ENCODE measurements at places on chromosomes 6 and 20.

DNA sequence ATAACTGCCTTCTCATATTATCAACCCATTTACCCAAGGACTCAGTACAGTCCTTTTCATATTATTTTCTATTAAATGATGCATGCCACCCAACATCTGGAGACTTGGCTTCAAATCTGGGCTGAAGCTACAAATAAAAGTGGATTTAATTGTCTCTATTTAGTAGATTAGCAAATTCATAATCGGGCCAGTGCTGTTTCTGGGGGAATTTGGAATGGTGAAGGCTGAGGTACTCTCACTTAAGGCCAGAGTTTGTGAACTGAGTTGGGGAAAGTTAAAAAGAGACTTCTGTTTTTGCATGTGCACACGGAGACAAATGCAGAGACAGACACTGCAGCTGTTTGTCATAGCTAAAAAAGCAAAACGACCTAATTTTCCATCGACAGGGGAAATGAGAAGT, 100.9 kb downstream of the PFDN4 start:
- no peak for DNase-seq

DNA sequence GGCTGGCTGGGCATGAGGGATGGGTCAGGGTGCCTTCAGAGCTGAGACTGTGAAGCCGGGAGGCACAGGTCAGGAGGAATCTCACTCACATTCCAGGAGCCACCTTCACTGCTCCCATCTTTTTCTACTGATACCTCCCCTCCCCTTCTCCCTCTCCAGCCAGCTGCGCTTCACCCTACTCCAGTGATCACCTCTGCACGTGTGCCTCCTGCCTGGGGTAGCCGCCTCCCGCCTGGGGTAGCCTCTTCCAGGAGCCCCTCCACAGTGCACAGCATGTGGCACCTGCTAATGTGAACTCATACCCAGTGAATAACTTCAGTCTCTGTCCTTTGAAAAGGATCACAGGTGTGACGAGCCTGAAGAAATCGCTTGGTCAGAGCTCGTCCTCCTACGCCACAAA, 232.6 kb downstream of the TMEM242 start:
- DNase-seq = no peak

DNA sequence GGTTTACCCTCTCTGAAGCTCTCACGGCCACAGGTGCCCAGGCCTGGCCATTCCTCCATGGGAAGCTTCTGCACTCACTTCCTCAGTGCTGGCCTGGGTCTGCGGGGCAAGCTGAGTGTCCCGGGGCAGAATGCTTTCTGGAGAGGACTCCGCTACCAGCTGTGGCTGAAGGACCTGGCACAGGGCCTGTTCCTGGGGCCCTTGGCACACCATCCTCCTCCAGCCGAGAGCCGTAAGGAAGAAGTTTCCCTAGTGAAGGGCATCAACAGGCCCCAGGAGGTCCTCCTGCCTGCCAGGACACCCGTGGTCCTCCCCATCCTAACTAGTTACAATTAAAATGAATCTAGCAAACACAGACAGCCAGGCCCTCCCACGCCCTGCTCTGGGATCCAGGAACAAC, 14.0 kb upstream of the KCNK15 start:
- DNase-seq = no peak

DNA sequence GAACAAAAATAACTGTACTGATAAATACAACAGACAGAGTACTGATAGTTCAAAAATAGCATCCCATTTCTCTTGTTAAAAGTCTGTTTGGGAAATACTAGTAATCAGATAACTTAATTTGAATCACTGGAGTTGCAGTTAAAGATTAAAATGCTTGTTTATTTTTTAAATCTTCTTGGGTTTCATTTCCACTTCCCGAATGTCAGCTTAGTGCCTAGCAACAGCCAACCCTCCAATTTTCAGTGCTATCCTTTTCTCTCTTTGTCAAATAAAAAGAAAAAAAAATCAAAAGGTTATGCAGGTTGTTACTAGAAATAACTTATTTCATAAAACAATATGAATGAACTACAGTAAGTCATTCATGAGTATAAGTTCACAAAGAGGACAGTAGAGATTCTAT, 257.7 kb upstream of the STXBP5 start:
- no peak for DNase-seq

DNA sequence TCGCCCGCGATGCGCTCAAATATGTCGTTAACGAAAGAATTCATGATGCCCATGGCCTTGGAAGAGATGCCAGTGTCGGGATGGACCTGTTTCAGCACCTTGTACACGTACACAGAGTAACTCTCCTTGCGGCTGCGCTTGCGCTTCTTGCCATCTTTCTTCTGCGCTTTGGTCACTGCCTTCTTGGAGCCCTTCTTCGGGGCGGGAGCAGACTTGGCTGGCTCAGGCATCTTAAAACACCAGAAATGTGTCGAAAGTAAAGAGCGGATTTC, 36.4 kb downstream of the HFE start:
- DNase-seq = peak; percentile 80

GRCh38 chr20:6768228-6769140, 998 bp downstream of the BMP2 start:
- DNase-seq = no peak

- DNase-seq = no peak
These were observed 365.6 kb downstream of the FARS2 start for GRCh38 chr6:5626727-5627426.

GRCh38 chr6:15152700-15153099, 93.2 kb upstream of the JARID2 start:
- DNase-seq = no peak

- DNase-seq = no peak
These were observed 56.4 kb upstream of the VSTM2L start for GRCh38 chr20:37846573-37846972.

DNA sequence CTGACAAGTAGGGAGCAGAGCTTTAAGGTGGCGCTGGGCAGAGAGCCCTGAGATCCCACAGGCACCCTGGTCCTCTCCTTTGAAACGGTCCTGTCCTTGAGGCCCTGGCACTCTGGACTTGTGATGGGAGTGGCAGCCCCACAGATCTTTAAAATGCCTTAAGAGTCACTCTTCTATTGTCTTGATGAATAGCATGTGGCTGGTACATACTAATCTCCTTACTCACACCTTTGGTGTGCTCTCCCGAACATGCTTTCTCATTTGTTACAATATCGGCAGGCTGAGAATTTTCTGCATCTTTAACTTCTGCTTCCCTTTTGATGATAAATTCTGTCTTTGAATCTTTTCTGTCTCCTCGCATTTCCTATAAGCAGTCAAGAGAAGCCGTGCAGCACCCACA, 333.8 kb downstream of the TFAP2A start:
- DNase-seq = no peak

GRCh38 chr6:154604119-154604518, 93.6 kb upstream of the CNKSR3 start:
- no peak for DNase-seq

- DNase-seq = no peak
These were observed 35.9 kb downstream of the MOXD1 start for GRCh38 chr6:132365281-132365907.

GRCh38 chr6:37696841-37697662, 631 bp downstream of the MDGA1 start:
- peak; percentile 68 for DNase-seq

GRCh38 chr6:163356324-163356723, 58.2 kb upstream of the QKI start:
- no peak for DNase-seq

- DNase-seq = no peak
These were observed 957 bp downstream of the TTK start for GRCh38 chr6:80005406-80005805.

DNA sequence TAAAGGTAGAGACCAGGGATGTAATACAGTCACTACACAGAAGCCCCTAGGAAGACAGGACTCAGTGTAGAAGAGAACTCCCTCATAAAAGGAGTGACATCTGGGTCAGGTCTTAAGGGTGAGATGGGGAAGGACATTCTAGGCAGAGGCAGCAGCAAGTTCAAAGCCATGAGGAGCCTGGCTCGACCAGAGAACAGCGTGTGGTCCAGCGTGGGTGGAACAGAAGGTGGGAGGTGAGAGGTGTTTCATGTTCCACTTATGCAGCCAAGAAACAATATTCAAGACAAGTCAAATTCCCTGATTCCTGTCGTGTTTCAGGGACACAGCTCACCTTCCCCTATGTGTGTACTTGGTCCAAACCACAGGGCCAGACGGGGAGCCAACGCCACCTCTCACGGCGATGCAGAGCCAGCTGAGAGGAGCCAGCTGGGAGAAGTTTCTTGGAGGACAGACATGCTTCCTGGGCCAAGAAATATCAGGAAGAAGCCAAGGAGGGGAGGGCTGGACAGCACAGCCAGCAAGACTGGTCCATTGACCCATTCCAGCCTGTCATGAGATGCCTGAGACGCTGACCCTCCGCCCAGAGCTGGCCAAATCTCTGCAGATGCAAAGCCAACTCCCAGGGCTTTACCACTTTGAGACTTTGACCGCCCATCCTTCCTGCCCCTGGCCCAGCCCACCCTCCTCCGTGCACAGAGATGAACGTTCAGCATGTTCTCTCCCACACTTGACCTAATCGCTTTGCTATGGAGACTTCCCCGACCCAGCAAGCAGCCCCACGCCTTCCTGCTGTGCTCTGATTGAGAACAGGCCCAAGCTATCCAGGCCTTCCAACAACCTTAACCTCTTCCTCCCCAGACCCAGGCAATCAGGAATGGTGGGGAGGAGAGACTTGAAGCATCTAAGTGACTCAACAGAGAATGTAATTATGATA, 113.8 kb downstream of the PRND start:
- DNase-seq = no peak

GRCh38 chr6:75993236-75994162, 79.0 kb downstream of the IMPG1 start:
- DNase-seq = no peak

- no peak for DNase-seq
These were observed 25.2 kb downstream of the TBPL1 start for GRCh38 chr6:133977983-133978895.

- no peak for DNase-seq
These were observed 173.0 kb downstream of the PLCB4 start for GRCh38 chr20:9241721-9242427.

DNA sequence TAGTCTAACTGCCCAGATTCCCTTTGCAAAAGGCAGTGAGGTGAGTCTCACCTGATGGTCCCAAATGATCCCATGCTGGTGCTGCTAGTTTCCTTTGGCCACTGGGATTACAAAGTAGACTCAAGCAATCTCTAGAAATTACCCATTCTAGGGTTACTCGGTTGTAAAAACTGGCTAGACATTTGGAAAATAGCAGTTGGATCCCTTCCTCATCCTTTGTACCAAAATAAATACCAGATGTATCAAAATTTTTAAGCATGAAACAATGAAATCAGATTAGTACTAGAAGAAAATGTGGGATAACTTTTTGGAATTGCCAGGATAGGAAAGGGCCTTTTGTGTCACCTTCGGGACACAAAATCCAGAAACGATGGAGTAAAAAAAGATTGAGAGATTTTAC, 112.9 kb upstream of the TOP1 start:
- no peak for DNase-seq

GRCh38 chr20:2093159-2093781, 8.4 kb upstream of the STK35 start:
- no peak for DNase-seq

DNA sequence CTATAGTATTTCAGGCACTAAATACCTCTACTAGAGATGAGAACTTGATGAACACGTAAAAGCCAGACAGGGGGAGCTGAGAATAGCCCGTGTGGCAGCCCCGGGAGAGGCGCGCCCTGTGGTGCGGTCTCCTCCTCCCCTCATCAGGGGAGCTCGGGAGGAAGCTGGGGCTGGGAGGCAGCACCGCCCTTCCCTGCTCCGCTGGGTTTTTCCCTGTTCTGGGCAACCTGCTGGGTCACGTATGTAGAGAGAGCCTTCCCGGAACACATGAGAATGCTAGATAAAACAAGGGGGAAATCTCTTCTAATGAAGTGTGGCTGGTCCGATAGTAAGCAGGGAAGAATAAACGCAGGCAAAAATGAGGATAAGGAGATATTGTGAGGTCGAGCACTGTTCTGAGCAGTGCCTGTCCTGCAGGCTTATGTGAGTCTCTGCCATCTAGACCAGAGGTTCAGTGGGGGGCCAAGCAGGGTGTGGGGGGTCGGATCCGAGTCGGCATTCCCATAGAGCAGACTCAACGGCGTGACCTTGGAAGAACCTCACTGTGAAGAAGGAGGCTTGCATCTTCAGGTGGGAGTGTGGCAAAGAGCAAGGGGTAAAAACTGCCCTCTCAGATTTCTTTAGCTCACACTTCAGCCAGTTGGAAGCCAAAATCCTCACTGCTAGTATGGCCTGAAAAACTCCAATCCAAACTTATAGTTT, 13.4 kb upstream of the RPS6KA2 start:
- DNase-seq = no peak
